Coronary artery (tissue), 2 donors: ENCODE measurements at places on chromosomes 4 and X.

DNA sequence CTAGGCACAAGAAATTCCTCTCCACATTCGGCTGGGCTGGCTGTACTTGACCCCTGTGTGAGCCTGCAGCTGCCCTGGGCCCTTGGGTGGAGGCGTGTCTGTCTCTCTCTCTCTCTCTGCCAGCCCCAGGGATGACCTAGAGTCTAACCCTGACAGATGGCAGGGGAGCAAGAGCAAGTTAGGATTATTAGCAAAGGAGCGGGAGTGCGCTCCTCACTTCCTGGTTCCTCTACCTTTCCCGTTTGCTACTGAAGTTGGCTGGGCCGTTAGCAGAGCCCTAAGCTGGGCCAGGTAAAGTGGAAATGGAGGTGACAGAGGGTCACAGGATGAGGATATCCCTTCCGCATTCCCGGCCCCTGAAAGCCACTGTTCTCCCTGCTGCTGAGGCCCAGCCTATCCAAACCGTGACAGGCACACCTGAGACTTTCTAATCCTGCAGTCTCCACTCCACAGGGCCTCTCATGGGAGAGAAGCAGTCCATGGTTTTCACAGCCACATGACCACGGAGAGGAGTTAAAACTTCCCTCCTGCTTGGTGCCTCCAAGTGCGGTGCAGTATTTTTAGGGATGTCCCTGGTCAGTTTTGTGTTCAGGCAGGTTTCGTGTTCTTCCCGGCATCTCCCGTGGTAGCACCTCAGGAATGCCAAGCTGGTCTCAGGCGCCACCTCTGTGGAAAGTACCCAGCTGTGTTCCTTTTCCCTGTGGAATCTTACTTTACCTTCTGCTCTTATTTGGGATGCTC lies 79.3 kb downstream of the CLDN22 start:
- DNase-seq: no peak

- DNase-seq: no peak
Measured at GRCh38 chr4:153497988-153498967, 32.1 kb downstream of the TMEM131L start.

- DNase-seq: no peak
Measured at GRCh38 chr4:2478229-2478628, 9.3 kb downstream of the RNF4 start.

DNA sequence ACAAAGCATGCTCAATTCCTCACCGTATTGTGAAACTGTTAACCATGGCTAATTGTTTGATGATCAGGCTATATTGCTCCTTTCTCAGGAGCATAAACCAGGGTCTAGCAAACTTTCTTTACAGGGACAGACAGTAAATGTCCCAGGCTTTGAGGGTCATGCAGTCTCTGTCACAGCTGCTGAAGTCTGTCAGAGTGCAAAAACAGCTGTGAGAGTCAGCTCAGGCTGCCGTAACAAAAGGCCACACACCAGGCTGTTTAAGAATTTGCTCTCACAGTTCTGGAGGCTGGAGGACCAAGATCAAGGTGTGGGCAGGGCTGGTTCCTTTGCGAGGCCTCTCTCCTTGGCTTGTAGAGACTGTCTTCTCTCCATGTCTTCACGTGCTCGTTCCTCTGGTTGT lies 75.6 kb downstream of the GPR143 start:
- DNase-seq: no peak
